ENCODE measurements at places on chromosomes 16 and 17.
A peak's percentile ranks its signal among the peaks of the same experiment; 100 is the strongest.

DNA sequence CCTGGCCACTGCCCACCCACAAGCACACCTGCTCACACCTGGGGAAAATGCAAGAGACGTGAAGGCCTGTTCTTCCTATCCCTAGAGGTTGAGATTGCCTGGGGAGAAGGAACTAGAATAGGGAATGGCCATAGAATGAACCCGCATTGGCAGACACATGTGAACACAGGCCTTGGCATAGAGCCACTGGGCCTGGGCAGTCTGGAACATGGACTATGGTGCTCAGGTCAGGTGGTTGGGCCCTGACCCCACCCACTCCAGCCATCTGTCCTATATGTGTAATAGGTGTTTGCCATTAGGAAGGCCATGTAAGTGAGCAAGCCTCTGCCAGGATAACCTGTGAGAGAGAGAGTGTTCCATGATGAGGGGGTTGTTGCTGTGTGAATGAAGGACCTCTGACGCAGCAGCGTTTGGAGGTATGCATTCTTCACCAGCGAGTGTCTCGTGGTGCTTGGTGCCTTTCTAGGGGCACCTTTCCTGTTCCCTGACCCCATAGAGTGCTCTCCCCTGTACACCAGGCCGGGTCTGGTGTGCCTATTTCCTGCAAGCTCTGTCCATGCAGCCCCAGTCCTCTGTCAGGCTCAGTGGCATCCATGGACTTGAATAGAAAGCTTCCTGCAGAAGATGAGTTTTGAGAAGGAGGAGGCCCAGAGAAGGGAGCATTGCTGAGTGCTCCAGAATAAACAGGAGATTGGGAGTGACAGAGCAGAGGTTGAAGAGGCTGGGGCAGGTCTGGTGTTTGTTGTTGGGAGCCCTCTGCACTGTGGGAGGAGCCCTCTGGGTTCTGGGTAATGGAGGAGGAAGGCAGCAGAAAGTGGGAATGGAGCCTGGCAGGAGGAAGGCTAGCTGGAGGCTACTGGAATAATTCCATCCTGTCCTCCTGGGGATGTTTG, 15.6 kb downstream of the CTRL start:
- no peak for DNase-seq

DNA sequence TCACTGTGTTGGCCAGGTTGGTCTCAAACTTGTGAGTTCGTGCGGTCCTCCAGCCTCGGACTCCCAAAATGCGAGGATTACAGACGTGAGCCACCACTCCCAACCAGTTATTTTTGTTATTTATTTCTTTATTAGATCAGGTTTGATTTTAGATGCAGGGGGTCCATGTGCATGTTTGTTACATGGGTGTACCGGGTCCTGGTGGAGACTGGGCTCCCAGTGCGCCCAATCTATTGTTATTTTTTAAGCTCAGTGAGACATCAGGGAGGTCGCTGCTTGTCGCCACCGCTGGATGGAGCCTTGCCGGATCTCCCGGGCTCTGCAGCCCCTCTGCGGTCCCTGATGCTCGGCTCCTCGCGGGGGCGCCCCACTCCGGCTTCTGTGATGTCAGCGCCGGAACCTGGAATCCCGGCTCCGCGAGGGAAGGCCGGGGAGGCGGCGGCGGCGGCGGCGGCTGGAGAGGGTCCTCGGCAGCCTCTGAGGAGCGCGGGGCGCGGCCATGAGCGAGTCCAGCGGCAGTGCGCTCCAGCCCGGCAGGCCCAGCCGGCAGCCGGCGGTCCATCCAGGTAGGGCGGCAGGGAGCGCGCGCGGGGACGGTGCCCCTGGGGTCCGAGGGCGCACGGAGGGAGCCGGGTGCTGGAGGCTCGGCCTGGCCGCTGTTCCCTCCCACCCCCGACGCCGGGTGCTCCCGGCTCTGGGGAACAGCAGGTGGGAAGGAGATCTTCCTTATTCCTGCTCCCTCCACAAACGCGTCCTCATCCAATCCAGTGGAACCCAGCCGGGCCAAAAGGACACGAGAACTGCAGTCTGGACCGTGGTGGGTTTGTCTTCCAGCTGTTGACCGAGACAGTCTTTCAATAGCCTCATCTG, at the start of gene TMC7:
TMC7 (plus strand) TSS at position 370 of the 870 bp plus-strand sequence; CDS start at position 500, 130 bp downstream.
- DNase-seq: peak; percentile 74

GRCh38 chr16:85928401-85928820, 29.4 kb downstream of the IRF8 start:
- DNase-seq: no peak

DNA sequence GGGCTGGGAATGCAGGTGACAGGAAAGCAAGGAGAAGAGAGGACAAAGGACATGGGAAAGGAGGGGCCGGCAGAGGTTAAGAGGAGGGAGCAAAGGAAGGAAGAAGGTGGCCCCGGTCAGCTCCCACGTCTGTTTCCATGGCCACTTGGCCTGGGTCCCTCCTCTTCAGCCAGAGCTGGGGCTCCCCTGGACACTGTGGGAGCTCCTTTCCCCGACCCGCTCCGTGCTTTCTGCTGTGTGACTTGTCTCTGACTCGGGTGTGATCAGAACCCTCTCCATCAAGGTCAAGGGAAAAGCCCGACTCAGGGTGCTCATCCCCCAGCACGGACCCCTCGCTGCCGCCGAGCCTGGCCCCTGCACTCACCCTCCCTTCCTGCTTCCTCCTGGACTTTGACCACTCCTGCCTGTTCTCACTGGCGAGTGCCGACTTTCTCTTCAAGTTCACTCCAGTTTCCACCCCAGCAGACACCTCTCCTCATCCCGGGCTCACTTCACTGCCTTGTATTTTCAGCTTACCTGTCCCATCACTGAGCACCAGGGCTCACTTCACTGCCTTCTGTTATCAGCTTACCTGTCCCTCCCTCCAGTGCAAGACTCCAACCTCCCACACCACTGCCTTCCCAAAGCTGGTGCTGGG, 61.2 kb downstream of the MEAK7 start:
- DNase-seq: no peak

All from Panc1 (cell line).